NCI-H446 (cell line): ENCODE measurements at places on chromosomes 6 and 20.

DNA sequence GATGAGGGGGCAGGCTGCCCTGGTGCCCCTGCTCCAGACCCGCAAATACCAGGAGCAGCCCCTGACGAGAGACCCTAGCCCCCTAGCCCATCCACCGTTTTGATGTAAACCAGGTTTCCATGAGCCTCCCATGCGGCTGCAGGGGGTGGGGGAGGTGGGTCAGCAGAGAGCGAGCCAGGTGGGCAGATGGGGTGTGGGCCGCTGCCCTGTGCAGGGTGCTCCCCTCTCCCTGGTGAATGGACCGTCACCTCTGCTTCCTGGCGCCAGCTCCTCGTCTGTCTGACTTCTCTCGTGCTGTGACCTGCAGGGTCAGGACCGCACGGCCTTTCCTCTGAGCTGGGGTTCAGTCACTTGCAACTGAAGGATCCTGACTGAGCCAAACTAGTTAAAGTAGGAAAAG is 15.7 kb upstream of the BHLHE23 start:
- no peak for DNase-seq

DNA sequence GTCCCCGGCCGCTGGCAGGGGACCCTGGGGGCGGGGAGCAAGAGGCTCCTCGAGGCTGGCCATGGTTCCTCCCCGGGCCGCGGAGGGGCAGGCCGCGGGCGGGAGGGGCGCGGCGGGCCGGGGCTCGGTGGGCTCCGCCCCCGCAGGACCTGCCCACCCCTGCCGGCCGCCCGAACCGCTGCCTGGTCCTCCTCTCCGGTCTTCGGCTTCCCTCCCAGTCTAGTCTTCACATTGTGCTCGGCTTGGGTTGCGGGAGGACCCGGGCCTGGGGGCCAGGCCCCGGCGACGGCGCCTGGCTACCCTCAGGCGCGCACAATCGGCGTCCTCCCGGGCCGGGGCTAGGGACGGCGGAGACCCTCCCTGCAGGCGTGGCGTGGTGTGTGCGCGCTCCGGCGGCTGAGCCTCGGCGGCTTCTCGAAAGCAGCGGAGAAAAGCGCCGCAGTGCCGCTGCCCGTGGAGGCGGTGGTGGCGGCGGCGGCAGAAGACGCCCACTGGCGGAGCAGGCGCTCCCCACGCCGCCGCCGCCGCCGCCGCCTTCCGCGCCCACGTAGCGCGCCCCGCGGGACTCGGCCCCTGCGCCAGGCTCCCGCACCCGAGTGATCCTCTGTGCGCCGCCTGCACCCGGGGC is at the start of gene PDE10A:
TSS of gene PDE10A (minus strand) at position 493 of the 628 bp plus-strand sequence. CDS start at position 63, 430 bp downstream.
- DNase-seq, result no peak

- no peak for DNase-seq
These were observed 202.8 kb upstream of the FOXQ1 start for GRCh38 chr6:1109134-1109533.

DNA sequence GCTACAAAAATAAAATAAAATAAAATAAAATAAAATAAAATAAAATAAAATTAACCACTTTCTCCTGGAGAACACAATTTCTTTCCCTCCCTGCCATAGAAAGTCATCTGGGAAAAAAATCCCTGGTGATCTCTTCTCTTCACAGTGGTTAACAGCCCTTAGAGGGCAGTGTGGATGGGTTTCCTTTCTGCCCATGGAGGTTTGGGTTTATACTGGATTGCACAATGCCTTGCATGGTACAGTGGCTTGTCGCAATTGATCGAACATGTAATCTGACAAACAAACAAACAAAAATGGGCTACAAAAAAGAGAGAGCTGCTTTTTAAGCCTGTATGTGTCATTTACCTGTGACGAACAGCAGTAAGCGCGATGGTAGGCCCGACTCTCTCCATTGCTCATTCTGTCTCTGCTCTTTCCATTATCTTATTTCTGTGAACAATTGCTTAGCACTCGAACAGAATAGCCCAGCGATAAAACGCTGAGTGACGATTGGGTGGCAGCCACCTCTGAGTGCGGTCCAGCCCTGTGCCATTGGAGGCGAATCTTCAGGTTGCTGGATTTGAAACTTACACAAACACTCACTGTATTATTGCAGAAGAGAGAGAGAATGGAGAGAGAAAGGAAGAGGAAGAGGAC is 166.1 kb downstream of the CD83 start:
- DNase-seq, result no peak

- DNase-seq, result no peak
These were observed 270 bp downstream of the PLEKHG1 start for GRCh38 chr6:150600010-150600300.

- DNase-seq, result no peak
These were observed 98.8 kb downstream of the SOD2 start for GRCh38 chr6:159594106-159594749.

- no peak for DNase-seq
These were observed 197.1 kb downstream of the KHDC1L start for GRCh38 chr6:73028124-73028766.

GRCh38 chr6:115891111-115891669 is 169.5 kb downstream of the FRK start:
- DNase-seq, result no peak

DNA sequence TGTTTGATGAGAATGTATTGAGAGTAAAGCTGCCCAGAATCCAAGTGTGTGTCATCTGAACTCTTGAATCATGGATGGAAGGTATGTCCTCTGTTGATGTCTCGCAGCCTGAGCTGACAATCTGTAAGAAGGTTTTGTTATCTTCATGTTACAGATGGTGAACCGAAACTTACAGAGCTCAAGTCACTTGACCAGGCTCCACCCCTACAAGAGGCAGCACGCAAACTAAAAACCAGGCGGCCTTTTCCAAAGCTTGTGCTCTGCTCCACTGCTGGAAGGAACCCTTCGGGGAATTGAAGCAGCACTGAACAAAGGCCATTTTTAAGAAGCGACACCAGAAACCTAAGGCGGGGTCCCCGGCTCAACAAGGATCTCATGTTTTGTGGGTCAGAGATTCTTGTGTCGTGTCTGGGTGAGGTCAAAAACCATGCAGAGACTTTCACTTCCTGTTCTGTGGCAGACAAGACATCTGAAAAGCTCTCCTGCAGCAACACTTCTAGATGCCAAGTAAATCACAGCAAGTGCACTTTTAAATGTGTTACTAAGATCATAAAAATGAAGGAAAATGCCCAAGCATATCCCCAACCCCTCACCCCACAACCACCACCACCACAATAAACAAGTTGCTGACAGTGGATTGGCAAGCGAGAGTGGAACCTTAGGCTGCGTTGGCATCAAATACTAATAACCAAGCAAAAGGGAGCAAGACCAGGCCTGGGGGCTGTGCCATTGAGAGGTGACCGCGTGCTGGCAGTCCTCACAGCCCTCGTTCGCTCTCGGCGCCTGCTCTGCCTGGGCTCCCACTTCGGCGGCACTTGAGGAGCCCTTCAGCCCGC is 27.3 kb downstream of the NQO2 start:
- DNase-seq, result no peak
